ENCODE measurements at places on chromosomes 16 and 17.

- no peak for DNase-seq
Observed at GRCh38 chr16:67731071-67731752, 12.1 kb upstream of the GFOD2 start.

DNA sequence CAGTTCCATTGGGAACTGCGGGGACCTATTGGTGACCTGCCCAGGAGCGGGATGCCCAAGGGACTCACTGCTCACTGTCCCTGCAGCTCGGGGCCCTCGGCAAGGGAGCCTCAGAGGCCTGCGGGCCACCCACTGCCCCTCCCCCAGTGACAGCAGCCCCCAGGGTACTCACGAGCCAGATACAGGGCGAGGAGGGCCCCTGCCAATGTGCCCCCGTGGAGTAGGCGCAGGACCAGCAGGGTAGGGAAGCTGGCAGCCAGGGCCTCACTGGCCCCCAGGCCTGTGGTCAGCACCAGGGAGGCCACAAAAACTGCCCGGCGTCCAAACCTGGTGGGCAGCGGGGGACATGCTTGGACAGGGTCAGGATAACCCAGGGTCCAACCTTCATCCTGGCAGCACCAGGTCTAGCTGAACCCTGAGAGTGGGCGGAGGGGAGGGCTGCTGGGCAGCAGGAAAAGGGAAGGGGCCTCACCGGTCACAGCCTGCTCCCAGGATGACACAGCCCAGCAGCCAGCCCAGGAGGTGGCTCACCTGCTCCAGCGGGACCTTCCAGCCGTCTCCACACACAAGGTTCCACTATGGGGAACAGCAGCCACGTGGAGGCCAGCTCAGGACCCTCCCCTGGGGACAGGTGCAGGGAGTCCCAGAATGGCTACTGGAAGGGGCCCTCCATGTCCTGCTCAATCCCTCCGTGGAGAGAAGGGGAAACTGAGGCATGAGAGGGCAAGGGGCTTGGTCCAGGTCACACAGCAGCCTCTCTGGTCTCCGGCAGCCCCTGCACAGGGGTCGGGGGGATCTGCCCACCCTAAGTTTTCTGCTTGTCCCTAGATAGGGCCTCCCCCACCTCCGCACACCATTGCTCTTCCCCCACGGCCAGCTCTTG is 855 bp downstream of the SLC22A31 start:
- DNase-seq, result no peak

- no peak for DNase-seq
Observed at GRCh38 chr16:2046893-2047329, 723 bp downstream of the NTHL1 start.

DNA sequence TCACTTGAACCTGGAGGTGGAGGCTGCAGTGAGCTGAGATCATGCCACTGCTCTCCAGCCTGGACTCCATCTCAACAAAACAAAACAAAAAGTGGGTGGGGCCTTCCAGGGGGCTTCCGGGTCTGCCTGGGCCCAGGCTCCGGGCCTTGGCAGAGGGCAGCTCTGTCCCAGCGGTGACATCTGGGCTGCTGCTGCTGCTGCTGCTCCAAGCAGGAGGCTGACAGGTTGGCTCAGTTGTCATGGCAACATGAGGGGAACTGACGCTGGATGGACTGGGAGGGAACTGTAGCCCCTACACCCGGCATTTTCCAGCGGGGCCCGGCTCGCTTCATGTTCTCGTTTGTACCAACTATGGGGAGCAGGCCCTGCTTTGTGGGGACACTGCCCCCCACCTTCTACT is 4.0 kb downstream of the BAIAP3 start:
- no peak for DNase-seq

GRCh38 chr17:67358612-67359011 is 7.8 kb downstream of the PSMD12 start:
- DNase-seq, result no peak

GRCh38 chr17:32515677-32516383 is 29.0 kb downstream of the CDK5R1 start:
- DNase-seq, result no peak

DNA sequence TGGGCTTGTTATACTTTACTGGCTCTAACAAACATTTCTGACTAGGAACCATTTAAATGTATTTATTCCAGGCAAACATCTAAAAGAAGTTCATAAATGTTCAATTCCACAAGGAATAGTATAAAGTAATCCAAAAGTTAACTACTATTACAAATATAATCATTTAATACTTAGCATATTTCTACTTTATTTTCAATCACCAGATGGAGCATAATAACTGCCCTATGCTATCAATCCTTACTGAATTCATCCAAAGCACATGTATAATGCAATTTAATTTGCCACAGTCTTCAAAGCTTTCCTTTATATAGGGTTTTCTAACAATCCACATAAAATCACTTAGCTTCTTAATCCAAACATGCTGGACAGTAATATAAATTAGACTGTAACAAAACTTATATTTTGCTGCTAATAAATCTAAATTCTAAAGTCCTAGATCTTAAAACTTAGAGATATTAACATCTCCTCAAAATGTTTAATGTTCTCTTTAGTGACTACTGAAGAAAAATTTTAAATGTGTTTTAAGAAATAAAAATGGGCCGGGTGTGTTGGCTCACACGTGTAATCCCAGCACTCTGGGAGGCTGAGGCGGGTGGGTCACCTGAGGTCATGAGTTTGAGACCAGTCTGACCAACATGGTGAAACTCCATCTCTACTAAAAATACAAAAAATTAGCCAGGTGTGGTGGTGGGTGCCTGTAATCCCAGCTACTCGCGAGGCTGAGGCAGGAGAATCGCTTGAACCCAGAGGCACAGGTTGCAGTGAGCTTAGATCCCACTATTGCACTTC is 5.9 kb downstream of the MEIOB start:
- DNase-seq, result no peak

GRCh38 chr16:17312094-17312710 is 158.6 kb downstream of the XYLT1 start:
- DNase-seq, result no peak

- no peak for DNase-seq
Observed at GRCh38 chr16:23268561-23268960, 33.5 kb upstream of the SCNN1B start.

DNA sequence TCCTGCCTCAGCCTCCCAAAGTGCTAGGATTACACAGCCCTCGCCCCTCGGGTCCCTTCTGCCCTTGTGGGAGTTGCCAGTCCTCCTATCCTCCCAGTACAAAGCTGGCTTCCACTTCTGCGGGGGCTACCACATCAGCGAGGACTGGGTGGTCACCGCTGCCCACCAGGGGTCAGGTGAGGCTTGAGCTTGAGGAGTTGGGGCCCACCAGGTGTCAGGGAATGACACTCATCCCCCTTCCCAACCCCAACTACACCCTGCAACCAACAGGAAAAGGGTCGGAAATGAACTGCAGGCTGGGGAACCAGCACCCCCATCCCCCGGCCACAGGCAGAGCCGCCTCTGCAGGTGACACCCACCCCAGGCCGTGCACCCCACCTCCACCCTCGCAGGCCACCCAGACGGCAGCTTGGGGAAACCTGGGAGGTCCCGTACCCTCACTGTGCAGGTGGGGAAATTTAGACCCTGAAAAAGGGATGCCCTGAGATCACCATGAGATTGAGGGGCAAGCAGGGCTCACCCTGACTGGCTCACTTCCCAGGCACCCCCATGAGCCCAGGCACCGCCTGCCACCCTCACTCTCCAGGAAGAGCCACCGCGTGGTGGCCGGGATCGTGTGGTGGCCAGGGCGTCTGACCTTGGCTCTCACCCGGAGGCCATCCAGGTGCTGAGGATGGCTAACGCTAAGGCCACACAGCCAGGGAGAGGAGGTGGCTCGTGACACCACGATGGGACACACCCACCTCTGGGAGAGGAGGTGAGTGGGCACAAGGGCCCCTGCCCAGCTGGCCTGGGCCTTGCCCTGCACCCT is 8.0 kb downstream of the CTRB1 start:
- no peak for DNase-seq

DNA sequence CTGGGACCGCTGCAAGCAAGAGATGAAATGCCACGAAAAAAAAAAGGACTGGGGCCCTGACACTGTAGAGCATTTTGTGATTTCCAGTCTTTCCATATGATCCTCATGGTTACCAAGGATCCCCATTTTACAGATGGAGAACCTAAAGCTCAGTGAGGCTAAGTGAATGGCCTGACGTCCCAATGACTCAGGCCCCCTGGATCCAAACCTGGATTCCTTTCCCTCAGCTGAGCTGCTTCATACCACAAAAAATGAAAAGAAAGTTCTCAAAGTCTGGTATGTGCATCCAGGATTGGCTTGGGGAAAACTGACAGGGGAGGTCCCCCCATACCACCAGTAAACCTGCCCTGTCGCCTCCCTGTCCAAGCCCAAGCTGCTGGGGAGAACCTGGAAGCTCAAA is 80.5 kb downstream of the TEX14 start:
- no peak for DNase-seq

DNA sequence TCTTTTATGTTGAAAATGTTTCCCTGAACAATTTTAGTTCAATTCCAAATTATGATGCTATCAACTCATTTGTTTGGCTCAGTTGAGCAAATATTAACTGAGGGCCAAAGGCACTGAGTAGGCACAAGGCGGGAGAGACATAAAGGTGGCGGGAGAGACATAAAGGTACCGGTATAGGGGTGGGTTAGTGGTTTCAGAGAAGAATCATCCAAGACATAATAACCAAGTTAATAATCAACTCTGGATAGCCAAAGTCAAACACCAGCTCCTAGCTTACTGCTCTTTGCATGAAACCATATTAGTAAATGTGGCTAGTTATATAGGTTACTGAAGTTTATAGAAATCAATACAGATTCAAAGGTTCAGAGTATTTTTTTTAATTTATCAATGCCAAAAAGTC is 91.7 kb downstream of the RPGRIP1L start:
- no peak for DNase-seq

GRCh38 chr16:66135421-66135831 is 231.1 kb upstream of the CDH5 start:
- DNase-seq, result no peak

- DNase-seq, result no peak
Observed at GRCh38 chr17:48014595-48015111, 22.9 kb downstream of the COPZ2 start.

- no peak for DNase-seq
Observed at GRCh38 chr16:77807021-77807420, 18.7 kb downstream of the VAT1L start.

- DNase-seq, result no peak
Observed at GRCh38 chr17:78879635-78880186, 23.3 kb downstream of the CEP295NL start.
